ENCODE measurements at places on chromosomes 3 and 15.

DNA sequence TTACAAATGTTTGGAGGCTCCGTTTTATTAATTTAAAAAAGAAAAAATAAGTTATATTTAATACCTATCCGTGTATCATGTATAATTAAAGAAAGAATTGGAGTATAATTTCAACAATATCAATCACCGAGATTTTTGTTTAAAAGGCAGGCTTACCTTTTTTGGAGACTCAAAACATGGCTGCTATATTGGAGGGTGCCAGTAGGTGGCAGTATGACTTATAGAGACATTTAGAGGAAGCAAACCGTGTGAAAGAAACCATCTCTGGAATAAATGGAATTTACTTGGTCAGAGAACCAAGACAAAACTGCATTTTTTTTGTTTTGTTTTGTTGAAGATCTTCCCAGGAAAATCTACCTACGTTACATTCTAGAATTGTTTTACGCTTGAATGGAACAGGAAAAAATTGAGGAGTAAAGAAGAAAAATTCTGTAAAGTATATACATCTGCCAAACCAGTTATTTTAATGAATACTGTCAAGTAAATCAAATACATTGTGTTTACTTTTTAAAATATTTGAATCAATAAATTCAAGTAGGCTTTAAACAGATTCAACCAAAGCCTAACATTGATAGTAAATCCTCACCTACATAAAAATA lies 802.6 kb upstream of the ALCAM start:
- peak; percentile 65 for DNase-seq

- DNase-seq: no peak
Measured at GRCh38 chr3:142595581-142595950, 627 bp upstream of the PLS1 start.

GRCh38 chr3:158768881-158769543 lies 32.8 kb upstream of the MFSD1 start:
- DNase-seq: no peak

- DNase-seq: no peak
Measured at GRCh38 chr15:63476229-63476632, 28.2 kb upstream of the USP3 start.

GRCh38 chr3:124625074-124625473 lies 105.2 kb upstream of the UMPS start:
- DNase-seq: no peak
